ENCODE measurements at places on chromosomes 6 and 20.

DNA sequence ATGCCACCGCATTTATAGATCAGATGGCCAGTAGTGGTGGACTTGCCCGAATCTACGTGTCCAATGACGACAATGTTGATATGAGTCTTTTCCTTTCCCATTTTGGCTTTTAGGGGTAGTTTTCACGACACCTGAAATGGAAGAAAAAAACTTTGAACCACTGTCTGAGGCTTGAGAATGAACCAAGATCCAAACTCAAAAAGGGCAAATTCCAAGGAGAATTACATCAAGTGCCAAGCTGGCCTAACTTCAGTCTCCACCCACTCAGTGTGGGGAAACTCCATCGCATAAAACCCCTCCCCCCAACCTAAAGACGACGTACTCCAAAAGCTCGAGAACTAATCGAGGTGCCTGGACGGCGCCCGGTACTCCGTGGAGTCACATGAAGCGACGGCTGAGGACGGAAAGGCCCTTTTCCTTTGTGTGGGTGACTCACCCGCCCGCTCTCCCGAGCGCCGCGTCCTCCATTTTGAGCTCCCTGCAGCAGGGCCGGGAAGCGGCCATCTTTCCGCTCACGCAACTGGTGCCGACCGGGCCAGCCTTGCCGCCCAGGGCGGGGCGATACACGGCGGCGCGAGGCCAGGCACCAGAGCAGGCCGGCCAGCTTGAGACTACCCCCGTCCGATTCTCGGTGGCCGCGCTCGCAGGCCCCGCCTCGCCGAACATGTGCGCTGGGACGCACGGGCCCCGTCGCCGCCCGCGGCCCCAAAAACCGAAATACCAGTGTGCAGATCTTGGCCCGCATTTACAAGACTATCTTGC lies 725 bp downstream of the EEF1A1 start:
- DNase-seq, result peak; percentile 83

GRCh38 chr20:10864076-10864672 lies 190.4 kb upstream of the JAG1 start:
- DNase-seq, result peak; percentile 51

- peak; percentile 63 for DNase-seq
Measured at GRCh38 chr6:45420083-45420908, 42.6 kb upstream of the SUPT3H start.

DNA sequence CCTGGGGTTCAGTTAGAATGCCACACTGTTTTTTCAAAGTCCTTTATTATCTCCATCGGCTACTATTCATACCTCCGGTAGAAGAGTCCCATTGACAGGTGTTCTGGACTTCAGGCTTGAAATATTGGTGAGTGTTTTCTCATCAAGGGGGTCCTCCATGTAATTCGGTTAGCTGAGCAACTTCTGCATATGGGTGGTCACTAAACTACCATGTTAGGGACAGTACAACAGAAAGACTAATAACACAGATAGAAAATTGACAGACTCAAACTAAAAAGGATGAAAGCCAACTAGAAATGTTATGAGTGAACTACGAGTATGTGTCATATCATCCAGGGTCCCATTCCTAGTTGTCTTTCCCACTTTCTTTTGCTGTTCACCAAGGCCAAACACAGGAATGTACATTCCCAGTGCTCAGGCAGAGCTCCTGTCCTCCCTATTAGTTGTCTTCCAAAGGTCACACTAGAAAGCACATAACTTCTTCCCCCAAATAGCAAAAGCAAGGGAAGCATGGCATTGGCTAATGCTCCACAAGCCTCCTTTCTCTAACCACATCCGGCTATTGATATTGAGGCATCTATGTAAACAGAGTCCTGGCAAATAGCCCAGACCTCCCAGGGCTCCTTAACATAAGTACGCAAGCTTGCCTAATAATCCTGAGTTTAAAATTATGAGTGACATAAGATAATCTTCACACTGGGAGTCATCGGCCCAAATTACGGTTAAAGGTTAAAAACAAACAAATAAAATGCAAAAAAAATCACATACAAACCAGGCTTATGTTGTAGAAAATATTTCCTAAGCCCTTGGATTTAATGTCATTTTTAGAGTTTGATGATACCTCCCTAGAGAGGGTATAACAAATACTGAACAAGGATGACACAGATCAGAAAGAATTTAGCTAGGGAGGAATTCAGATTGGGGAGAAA lies 13.2 kb downstream of the CCN2 start:
- peak; percentile 99 for DNase-seq

DNA sequence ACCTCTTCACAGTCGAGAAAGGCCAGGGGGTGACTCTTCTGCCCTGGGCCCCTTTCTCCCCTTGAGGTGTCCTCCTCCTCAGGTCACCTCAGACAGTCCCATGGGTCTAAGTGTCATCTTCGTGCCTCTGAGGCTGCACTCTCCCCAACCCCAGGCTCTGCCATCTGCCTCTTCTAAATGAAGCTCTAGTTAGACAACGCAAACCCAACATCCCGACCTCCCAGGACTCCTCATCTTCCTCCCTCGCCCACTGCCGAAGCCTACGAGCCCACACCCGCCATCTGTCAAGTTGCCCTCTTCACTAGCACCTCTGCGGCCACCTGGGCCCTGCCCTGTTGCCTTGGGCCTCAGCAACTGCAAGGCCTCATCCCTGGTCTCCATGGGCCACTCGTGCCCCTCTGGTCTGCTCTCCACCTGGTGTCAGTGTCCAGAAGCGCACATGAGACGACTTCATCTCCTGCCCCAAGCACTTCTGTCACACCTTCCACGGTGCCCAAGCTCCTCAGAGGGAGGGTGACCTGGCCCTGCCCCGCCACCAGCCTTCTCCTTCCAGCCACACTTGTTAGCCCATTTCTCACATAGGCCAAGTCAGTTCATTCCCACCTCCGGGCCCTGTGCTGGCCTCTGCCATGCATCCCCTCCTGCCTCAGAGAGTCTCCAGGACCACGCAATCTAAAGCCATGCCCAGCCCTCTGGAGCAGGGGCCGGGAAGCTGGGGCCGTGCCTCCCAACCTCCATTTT lies 53.8 kb downstream of the RRBP1 start:
- DNase-seq, result no peak

- DNase-seq, result no peak
Measured at GRCh38 chr6:24832794-24833193, 34.1 kb upstream of the ARMH2 start.

DNA sequence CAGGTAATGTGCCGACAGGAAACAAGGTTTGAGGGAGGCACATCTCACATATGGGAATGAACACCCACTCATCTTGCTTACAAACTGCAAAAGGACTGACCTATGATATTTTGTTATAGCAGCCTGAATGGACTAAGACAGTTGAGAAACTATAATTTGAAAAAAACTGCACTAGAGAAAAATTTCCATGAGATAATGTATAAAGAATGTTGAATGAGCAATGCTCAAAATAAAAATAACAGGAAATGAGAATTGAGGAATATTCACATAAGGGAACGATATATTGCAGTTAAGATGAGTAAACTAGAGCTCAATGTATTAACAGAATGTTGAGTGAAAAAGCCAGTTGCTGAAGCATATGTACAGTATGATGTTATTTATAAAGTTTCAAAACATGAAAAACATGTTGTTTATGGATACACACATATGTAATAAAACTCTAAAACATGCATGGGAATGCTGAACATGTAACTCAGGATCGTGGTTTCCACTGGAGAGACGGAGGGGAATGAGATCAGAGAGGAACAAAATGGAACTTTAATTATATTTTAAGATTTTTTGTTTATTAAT lies 6.3 kb upstream of the TBC1D22B start:
- DNase-seq, result peak; percentile 68

GRCh38 chr6:24614043-24614420 lies 32.0 kb downstream of the KIAA0319 start:
- no peak for DNase-seq

GRCh38 chr6:37230104-37230503 lies 27.5 kb upstream of the TBC1D22B start:
- no peak for DNase-seq

DNA sequence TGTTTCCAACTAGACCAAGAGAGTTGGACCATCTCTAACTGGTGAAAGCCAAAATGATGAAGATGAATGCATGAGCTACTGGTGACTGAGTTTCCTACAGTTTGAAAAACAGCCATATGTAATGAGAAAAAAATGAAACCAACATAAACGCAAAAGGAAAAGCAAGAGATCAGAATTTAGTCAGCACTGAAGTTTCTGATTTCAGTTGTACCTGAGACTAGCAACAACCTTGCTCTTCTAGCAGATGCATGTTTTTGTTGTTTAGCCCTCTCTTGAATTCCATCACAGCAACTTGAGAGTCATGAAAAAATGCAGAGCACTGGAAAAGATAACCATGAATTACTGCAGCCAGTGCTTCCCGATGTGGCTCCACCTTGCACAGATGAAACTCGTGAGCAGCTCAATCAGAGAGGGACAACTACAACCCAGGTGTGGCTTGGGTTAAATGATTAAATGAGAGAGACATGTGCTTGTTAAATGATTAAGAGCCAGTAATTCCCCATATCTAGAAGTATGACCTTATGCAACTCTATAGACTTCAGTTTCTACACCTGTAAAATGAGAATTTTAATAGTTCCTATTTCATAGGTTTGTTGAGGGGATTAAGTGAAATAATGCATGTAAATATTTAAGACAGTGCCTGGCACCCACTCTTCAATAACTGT lies 104.8 kb downstream of the ELOVL4 start:
- DNase-seq, result no peak

- no peak for DNase-seq
Measured at GRCh38 chr20:33814238-33814712, 3.1 kb downstream of the CHMP4B start.

DNA sequence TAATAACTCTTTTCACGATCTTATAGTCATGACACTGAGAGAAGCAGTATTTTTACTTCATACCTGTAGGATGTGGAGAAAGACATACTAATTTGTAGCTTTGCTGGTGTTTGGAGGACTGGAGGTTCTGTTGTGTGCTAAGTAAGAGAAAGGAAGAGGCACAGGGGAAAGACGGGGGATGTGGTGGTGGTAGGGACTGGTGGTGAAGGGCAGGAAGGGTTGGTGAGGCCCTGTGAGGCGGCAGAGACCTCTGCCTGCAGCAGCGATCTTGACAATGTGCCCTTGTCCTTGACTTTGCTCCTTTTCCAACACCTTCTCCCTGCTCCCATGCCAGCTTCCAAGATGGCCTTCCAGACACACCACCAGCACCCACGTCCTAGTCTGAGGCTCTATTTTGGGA lies 32.6 kb upstream of the MPC1 start:
- DNase-seq, result no peak

GRCh38 chr6:5766260-5766659 lies 240.5 kb downstream of the NRN1 start:
- no peak for DNase-seq

- no peak for DNase-seq
Measured at GRCh38 chr6:1595271-1596087, 14.2 kb upstream of the FOXC1 start.

GRCh38 chr20:22954661-22955060 lies 80.5 kb upstream of the SSTR4 start:
- no peak for DNase-seq

All from fibroblast of pulmonary artery (primary cell).